Cardiac fibroblast (primary cell): ENCODE measurements at places on chromosomes 6 and 20.
A peak's percentile ranks its signal among the peaks of the same experiment; 100 is the strongest.

DNA sequence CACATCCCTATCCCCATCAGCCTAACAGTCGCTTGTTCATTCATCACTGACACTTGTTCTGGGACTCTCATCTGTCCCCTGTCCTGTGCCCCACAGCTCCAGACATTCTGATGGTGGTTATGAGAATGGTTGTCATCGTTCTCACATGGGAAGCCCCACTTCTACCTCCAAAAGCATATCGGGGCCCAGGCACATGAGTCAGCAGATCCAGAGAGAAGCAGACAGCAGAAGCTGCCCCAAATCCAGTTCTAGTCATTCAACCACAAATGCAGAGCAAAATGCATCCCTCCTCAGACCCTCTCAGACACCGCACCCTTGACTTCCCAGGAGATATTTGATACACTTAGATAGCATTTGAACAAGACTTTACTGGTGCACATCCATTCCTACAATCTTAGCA is 106.0 kb downstream of the FOXF2 start:
- DNase-seq, result no peak

DNA sequence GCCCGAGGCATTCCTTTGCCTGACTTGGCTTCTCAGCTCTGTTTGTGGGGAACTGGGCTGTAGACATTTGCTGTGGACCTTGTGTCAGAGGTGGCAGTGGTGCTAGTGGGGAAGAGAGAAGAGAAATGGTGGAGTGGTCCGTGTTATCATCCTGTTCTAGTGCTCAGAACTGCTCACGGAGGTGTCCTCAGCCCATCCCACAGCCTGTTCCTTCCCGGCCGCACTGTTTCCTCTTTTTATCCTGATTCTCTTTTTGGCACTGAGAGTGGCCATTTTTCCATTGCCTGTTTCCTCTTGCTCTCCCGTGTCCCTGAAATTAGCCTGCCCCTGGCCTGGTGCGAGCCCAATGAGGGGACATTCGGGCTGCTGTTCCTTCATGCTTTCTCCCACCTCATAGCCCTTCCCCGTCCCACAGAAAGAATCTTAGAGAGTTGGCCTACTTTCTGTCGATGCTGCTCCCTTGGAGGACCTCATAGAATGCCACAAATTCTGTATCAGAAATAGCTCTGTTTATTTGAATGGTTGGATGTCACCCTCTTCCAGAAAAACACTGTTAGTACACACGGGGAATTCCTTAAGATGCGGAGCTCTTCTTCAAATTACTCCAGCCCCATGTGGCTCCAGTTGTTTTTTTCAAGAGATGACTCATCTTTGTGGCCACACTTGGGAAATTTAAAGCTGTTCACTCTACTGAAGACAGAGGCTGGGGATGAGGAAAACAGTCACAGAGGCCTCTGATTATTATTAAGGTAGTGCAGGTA is 26.1 kb downstream of the FARS2 start:
- DNase-seq, result peak; percentile 63

DNA sequence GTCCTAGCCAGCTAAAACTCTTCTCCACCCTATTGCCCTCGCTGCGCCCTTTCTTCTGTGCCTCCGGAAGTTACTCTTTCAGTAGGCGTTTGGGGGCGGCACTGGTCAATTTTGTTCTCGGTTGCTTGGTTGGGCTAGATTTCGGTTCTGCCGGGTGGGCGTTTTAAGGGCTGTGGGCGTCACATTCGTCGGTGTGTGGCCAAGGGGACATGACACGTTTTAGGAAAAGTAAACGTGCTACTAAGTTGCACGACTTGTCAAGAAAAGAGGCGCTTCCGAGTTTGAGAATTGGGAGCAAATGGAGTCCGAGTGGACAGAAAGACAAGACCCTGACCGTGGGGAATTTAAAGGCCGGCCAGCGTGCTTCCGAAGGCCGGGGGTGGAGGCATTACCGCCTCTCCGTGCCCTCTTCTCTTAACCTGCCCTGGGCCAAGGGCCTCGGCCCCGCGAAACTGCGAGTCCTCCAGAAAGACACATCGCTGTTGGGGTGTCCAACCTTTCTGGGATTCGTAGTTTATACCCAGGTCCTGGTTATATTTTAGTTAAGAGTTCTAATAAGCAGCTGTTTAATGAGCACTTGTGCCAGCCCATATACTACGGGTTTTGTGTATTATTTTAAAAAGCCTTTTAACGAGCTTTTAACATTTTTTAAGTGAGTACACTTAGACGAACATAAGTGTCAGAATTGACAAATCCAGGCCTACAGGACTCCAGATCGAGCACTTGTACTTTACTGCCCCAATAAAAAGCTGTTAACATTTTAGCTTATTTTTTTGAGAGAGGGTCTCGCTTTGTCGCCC is 664 bp upstream of the BAG6 start:
- DNase-seq, result peak; percentile 94

DNA sequence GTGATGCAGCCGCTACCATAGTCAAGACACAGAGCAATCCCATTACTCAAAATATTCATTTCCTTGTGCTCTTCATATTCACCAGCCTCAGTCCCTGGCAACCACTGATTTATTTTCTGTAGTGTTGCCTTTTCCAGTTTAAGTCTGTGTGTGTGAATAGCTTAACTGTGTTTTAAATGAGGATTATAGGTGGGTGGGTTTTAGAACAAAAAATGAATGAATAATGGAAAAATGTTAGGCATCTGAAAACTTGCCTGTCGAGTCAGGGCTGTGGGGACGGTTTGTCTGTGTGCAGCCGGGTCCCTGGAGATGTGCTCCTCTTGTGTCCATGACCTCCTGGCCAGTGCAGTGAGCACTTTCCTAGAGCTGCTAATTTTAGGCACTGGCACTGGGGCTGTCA is 27.1 kb downstream of the BANF2 start:
- no peak for DNase-seq

DNA sequence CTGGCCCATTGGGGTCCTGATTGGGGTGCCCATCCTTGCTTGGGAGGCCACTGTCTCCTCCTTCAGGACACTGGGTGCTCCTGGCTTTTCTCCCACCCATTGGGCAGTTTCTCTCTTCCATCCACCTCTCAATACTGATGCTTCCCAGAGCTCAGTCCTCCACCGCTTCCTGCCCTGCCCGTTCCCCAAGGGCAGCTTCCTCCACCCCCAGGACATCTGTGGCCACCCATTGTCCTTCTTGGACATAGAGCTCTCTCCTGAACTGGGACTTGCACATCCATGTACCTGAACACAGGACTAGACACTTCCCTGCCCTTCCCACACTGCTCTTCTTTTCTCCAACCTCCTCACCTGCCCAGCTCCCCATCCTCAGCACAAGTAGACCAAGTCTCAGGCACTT is 69.4 kb upstream of the NNAT start:
- DNase-seq, result no peak

DNA sequence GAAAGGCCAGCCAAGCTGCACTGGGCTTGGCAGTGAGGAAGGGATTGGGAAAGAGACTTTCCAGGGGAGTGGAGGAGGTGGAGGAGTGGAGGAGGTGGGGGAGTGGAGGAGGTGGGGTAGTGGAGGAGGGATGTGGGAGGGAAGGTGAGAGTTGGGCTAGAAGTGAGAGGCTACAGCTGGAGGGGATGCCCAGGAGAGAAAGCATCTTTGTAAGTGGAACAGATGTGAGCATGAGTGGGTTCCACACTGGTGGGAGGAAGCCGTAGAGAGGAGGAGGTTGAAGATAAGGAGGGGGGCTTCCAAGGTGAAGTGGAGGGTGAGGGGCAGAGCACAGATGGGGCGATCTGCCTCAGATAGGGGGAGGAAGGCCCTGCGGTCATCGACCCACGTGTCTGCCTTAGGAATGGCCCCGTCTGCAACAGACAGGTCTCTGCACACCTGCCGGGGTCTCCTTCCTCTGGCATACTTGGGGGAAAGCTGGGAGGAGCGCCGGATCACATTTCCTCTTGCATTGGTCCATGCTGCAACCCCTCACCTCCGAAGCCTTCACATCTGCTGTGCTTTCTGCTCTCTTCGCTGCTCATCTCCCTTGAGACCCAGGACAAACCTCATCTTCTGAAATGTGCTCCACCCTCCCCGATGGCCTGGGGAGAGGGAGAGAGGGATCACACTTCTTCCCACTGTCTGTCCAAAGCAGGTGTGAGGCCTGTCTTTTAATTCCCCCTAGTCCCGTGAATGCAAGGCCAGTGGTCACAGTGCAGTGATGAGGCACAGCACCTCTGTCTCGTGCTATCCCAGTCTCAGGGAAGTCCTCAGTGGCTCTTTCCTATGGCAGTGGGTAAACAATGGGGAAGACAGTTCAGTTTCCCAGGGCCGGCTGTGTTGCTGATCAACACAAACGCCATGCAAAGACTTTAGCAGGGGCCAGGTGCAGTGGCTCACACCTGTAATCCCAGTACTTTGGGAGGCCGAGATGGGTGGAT is 48.6 kb upstream of the SNX9 start:
- DNase-seq, result peak; percentile 35

DNA sequence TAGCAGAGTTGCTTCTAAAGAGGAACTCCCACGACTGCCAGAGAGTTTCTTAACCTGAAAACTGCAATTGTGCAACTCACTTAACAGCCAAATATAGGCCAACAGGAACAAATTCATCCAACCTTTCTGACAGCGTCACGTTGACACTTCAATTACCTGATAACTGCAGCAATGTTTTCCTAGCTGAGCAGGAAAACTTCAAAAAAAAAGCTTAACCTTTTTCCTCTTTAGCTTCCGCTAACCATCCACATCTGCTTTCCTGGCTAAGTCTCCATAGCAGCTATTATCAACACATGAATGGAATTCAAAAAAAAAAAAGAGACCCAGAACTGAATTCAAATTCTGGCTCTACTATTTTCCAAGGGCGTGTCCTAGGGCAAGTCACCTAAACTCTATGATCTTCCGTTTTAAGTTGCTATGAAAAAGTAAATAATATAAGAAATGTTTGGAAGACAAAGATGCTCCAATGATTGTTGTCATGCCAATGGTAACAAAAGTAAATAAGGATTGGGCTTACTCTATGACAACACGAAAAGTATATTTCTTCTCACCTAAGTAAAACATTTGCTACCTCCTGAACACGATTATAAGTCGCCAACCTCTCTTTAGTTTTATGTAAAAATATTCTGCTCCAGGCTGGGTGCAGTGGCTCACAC is 524.6 kb upstream of the JARID2 start:
- DNase-seq, result peak; percentile 76

GRCh38 chr6:125316621-125317020 is 14.9 kb upstream of the HDDC2 start:
- no peak for DNase-seq

DNA sequence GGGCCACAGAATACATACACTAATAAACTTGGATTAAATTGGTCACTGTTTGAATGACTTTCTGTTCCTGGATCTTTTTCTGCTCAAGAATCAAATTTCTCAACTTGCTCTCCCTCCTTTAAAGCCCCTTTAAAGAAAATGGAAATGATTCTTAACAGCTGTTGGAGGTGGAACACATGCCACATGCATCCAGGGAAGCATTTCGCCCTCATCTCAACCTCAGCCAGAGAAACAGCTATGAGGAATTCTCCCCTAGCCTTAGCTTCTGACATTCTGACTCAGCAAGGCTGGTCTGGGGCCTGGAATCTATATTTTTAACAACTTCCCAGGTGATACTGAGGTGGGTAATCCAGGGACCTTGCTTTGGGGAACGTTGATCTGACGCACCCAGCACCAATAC is 263.4 kb upstream of the ECI2 start:
- no peak for DNase-seq

GRCh38 chr6:10463491-10464481 is 48.9 kb upstream of the TFAP2A start:
- no peak for DNase-seq

DNA sequence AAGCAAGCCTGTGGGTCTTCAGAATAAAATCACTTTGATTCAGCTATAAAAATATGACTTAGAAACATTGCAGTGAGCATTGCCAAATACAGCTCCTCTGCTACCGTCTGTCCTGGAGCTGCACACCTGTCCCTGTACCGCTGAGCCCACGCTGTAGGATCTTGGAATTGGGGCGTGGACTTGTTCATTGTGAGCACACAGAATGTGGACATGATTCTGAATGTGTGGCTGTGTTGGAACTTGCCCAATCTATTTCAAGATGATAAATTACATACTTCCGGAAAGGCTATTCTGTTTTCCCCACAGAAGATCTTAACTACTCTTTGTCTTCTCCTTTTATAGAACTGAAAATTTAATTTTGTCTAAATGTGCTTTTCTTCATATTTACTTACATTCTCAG is 107.3 kb downstream of the UST start:
- peak; percentile 29 for DNase-seq

GRCh38 chr6:116291701-116292396 is 12.1 kb upstream of the TSPYL1 start:
- DNase-seq, result no peak

DNA sequence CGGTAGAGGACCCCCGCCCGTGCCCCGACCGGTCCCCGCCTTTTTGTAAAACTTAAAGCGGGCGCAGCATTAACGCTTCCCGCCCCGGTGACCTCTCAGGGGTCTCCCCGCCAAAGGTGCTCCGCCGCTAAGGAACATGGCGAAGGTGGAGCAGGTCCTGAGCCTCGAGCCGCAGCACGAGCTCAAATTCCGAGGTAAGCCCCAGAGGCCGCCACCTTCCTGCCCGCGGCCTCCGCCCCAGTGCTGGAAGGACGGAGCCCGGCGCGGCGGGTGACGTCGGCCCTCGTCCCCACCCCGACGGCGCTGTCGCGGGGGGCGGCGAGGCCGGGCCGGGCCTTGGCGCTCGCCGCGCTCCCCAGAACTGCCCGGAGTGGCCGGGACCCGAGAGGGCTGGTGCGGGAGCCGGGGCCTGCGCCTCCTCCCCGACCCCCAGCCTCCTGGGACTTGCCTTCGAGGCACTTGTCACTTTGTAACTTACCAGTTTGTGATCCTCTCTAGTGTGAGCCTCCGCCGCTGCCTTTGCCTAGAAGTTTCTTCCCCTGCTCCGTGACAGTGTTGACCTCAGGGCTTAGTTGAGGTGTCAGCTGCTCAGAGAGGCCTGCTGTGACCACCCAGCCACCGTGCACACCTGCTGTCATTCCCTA is 417 bp downstream of the VAPB start:
- peak; percentile 40 for DNase-seq

DNA sequence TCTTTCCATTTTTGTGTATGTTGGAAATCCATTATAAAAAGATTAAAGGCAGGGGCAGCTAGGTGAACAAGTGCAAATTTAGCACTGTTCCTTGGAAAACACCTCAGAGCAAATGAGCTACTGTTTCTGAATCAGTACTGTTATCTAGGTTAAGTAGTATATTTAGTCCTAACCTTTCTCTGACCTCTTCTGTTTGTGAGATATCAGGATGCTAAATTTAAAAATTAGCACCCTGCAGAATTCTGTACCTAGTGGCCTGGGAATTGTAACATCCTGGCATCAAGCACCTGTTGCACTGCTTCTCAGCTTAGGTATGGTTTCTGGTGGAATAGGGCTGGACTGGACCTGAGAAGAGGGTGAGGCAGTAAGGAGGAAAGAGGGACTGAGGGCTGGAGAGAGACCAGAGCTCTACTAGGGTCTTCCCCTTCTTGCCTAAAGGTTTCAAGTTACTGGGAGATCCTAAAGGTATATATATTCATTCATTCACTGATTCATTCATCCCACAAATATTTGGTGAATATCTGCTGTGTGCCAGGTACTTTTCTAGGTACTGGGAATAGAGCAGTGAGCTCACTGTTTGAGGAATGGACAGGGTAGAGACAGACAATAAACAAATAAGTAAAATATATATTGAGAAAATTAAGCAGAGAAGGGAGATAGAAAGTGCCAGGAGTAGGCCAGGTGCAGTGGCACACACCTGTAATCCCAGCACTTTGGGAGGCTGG is 5.2 kb downstream of the ZNF76 start:
- no peak for DNase-seq
